Fibroblast of the aortic adventitia (primary cell): ENCODE measurements at places on chromosomes 5 and 9. TPM values are rescaled to one million over a fixed set of nuclear protein-coding genes. Genes with fewer than 3 reads are reported as not detected.

GRCh38 chr9:77374266-77374665 is 196.9 kb downstream of the VPS13A start:
- peak; percentile 2 for DNase-seq

DNA sequence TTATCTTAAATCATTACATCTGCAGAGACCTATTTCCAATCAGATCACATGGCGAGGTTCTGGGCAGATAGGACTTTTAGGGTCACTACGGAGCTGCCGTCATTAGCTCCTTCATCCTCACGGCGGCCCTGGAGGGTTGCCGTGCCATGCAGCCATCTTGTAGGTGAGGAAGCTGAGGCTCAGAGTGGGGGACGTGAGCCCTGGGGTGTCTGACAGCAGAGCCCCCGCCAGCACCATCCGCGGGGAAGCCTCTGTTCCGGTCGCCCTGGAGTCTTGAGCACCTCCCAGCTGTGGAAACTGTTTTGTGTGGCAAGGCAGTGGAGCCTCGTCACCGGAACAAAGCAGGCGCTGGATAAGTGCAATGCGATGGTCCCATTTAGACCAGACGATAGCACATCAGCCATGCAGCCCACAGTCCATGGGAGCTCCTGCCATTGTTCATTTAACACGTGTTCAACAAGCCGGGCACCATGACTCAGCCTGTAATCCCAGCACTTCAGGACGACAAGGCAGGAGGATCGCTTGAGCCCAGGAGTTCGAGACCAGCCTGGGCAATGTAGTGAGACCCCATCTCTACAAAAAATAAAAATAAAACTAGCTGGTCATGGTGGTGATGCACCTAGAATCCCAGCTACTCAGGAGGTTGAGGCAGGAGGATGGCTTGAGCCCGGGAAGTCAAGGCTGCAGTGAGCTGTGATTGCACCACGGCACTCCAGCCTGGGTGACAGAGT is 61.9 kb downstream of the KCNT1 start:
- no peak for DNase-seq

GRCh38 chr5:66989286-66989685 is 207.3 kb downstream of the CD180 start:
- no peak for DNase-seq

- no peak for DNase-seq
These were observed 172.6 kb upstream of the TUSC1 start for GRCh38 chr9:25850803-25851202.

GRCh38 chr9:21744320-21744719 is 58.1 kb upstream of the MTAP start:
- DNase-seq: no peak

DNA sequence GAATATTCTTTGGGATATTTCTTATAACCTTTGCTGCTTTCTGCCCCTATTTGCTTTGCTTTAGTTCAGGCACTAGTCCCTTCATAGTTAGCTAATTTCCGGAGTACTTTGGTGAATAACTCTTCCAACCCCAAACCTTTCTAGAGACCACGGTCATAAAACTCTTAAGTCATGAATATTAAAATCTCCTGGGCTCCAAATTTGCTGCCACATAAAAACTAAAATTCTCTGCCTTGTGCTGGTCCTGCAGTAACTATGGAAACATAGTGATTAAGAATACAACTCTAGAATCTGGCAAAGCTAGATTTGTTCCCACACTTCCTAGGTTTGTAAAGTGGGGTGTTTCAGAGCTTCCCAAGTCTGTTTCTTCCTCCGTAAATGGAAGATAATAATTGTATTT is 10.0 kb upstream of the ACTBL2 start:
- DNase-seq: no peak

GRCh38 chr9:137797206-137798120 is 80.1 kb upstream of the CACNA1B start:
- DNase-seq: no peak

GRCh38 chr9:104463864-104464263 is 40.2 kb upstream of the OR13F1 start:
- no peak for DNase-seq

- DNase-seq: no peak
These were observed 7.8 kb upstream of the IL12B start for GRCh38 chr5:159338118-159338517.

- no peak for DNase-seq
These were observed 10.0 kb upstream of the RETREG1 start for GRCh38 chr5:16626696-16627264.

GRCh38 chr9:135374591-135374990 is 105.0 kb upstream of the PPP1R26 start:
- DNase-seq: no peak

GRCh38 chr5:31397926-31398557 is 133.9 kb downstream of the DROSHA start:
- DNase-seq: peak; percentile 87

DNA sequence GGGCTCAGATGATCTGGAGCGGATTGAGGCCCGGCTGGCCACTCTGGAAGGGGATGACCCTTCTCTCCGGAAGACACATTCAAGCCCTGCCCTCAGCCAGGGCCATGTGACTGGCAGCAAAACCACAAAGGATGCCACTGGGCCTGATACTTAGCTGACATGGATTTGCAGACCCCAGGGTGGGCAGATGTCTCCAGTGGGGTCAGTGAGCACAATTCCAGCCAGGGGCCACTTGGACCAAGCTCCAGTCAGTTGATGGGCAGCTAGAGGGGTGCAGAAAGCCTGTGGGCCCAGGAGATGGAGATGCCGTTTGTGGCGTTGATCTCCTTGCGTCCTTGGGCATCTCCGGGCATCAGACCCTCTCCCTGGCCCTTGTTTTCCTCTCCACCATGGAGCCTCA is 46.7 kb downstream of the PSD2 start:
- DNase-seq: no peak

GRCh38 chr9:93937193-93937592 is 18.0 kb downstream of the BARX1 start:
- DNase-seq: no peak

- DNase-seq: peak; percentile 12
These were observed 2.4 kb downstream of the DCAF12 start for GRCh38 chr9:34124099-34124498.

The OBP2A gene
- total RNA-seq: not detected in 2 replicates

The PDGFRB gene
- 111 and 180 TPM in 2 replicates for total RNA-seq

The HBEGF gene
- total RNA-seq: 0.41 and 0.90 TPM in 2 replicates

The COMMD10 gene
- 4.7 and 37.3 TPM in 2 replicates for total RNA-seq

The ITK gene
- not detected in 2 replicates for total RNA-seq

The ECM2 gene
- 23.3 and 74.6 TPM in 2 replicates for total RNA-seq

The NDST1 gene
- total RNA-seq: 36.2 and 39.3 TPM in 2 replicates

The MRPS27 gene
- 80.6 and 83.6 TPM in 2 replicates for total RNA-seq
